ENCODE measurements at places on chromosomes 13 and 19.

GRCh38 chr13:75505327-75505726 lies 23.4 kb upstream of the TBC1D4 start:
- DNase-seq = no peak

- DNase-seq = no peak
Observed at GRCh38 chr19:51430221-51430620, 12.8 kb upstream of the SIGLEC10 start.

DNA sequence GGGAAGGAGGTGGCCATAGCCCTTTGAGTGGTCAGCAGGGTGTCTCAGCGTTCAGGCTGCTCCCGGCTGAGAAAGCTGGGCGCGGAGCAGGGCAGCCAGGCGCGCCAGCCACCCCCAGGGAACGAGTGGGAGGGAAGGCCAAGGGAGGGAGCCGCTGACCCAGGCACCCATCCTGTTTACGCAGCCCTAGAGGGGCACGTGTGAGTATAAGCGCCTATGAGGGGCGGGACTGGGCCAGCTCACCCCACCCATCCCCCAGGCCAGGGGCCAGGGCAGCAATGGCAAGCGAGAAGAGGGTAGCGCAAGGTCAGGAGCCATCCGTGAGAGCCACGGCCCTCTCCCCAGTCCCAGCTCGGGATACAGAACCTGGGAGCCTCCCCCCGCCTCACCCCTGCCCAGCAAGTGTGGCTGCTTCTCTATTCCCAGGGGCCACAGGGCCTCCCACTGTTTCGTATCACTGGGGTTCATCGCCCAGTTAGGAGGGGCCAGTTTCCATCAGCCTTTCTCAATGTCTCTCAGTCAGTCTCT lies 897 bp upstream of the DMKN start:
- DNase-seq = no peak

GRCh38 chr13:91704398-91704797 lies 306.0 kb downstream of the GPC5 start:
- no peak for DNase-seq

DNA sequence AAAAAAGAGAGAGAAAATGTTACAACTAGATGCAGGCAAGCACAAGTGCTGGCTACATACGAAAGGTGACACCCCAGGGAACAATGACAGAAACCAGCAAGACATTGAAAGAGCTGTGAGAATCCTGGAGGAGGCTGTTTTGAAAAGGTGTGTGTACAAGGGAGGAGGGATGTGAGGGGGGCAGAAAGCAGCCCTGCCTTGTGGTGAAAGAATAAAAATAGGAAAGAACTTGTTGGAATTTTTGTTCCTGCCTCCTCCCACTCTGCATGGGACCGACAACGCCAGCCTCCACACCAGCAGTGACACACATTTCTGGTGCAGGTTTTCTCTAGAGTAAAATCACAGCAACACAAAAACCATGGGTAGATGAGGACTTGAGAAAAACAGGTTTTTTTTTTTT lies 1258.6 kb downstream of the PCDH9 start:
- DNase-seq = no peak

DNA sequence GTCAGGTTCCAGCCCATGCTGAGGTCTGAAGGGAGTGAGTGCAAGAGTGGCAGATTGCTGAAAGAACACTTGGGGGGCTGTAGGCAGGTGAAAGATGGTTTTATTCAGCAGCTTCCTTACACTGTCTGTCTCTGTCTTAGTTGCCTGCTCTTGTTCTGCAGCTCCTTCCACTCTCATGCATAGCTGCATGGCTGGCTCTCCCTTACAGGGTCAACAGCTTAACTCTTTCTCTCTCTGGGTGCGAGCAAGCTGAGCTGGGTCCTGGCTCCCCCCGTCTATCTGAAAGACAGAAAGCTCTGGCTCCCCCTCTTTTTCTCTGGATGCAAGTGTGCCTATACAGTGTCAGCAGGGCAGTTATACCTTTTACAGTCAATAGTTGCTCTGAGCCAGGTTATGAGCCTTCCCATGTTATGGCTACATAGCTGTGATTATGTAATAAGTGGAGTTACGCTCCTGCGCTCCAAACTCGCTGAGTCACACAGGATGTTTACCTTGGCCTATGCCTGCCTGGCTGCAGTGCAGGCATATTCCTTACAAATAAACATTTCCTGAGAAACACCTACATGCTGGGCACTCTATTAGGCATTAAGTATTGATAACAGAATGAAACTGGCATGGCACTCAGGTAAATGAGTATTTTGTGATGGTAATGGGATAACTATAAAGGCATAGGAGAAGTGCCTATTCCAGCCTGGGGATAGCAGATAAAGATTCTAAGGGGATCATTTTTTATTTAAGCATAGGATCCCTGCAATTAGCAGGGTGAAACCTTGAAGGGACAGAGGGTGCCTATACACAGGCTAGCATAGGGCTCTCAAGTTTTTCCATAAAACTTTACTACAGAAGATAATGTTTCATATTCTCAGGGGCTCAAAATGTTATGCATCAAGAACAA lies 826.9 kb upstream of the PCDH9 start:
- no peak for DNase-seq
